ENCODE measurements at places on chromosomes 4 and X. TPM values are rescaled to one million over a fixed set of nuclear protein-coding genes. Genes with fewer than 3 reads are reported as not detected.

The KLHL4 gene
- total RNA-seq: not detected

DNA sequence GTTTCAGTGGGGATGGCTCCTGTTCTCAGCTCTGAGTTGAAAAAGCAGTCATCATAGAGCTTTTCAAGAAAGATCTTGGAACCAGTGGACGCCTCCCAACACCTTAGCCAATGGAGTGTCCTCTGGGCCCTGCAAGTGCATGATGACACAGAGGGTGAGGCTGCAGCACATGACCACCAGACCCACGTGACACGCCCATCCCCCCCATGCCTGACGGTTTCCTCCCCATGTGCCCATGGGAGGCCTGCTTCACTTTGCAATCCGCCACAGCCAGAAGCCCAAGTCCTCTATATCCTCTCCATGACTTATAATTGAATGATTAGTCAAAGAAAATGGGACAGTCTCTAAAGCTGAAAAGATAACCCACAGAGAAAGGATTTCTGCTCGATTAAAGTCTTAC is 187.0 kb downstream of the AFAP1 start:
- no peak for DNase-seq

DNA sequence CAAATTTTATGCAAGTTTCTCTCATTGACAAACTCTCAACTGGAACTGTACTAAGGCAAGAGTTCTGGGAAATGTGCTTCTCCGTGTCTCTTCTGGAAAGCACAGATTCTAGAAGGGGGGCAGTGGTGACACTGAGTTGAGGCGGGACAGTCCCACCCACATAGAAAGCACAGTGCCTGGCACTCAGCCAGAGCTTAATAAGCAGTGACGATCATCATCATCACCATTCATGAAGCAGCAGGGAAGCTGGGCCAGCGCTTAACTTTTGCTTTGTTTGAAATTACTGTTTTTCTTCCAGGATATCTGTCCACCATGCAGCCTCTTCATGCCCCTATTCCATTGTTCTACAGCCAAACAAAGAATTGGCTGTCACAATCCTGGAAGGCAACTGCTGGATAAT is 60.3 kb downstream of the BEND2 start:
- DNase-seq: no peak

- DNase-seq: peak; percentile 81
Observed at GRCh38 chr4:3041192-3042142, 32.9 kb downstream of the HTT-AS start.

DNA sequence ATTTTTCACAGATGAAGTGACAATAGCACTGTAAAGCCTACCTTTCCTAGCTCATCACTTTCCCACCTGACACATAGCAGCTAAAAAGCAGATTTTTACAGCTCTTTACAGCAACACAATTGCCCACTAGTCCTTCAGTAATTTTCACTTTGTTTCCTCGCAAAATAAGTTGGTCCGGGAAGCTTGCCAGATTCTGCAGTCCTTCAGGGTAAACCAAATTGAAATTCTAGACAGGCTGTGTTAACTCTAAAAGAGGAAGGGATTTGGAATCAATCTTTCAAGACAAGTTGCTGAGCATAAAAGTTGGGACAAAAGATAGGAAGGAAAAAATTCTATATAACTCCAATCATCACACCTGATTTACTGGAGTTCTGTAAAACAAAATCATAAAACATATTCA is 8.7 kb downstream of the C1QTNF7 start:
- no peak for DNase-seq

- no peak for DNase-seq
Observed at GRCh38 chrX:8907688-8908087, 106.5 kb upstream of the FAM9A start.

GRCh38 chr4:16250661-16251365 is 24.5 kb upstream of the TAPT1 start:
- no peak for DNase-seq

The GABRB1 gene
- total RNA-seq: not detected

The CD40LG gene
- total RNA-seq: 9.0 TPM

GRCh38 chrX:105120463-105120862 is 100.0 kb downstream of the TEX13A start:
- DNase-seq: no peak

GRCh38 chrX:33336783-33337182 is 125.4 kb upstream of the DMD start:
- no peak for DNase-seq

The ABCB7 gene
- total RNA-seq: 21.7 TPM

DNA sequence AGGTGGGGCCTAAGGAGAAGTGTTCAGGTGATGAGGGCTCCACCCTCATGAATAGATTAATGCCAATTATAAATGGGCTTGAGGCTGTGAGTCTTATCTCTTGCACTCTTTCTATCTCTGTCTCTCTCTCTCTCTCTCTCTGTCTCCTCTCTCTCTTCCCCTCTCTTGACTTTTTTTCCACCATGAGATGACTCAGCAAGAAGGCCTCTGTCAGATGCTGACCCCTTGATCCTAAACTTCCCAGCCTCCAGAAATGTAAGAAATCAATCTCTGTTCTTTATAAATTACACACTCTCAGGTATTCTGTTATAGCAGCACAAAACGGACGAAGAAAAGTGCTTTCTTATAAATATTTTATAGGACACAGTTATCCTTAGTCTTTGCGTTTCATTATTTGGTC is 184.9 kb upstream of the PCDH7 start:
- no peak for DNase-seq

DNA sequence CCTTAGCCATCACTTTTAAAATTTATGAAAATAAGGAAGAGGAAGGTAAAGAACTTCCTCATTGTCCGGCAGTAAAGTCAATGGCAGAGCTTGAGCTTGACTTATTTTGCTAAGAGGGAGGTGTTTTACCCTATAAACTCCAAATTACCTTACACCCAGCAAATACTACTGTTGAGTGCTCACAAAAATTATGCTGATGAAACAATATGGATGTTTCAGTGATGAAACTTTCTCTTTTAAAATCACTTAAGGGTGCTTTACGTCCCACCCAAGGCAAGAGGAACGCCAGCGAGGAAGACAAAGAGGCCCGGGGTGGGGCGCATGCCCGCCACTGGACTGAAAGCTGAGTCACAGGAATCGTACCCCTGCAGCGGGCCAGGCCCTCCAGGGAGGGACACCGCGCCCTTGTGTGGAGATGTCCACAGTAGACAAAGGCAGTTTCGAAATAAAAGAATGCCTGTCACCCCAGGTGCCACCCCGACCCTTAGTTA is 560 bp upstream of the TMSB4X start:
- peak; percentile 86 for DNase-seq

The GPR34 gene
- total RNA-seq: 1.5 TPM
